ENCODE measurements at places on chromosomes 1 and 21. TPM values are rescaled to one million over a fixed set of nuclear protein-coding genes. Genes with fewer than 3 reads are reported as not detected.

PTPN22 gene
- total RNA-seq = 0.37 TPM

TAS1R3 gene
- total RNA-seq = under 0.01 TPM

ASAP3 gene
- total RNA-seq = 39.9 TPM

TIAM1 gene
- total RNA-seq = 18.4 TPM

NTMT2 gene
- total RNA-seq = not detected

LCE3D gene
- total RNA-seq = not detected

FABP3 gene
- 204 TPM for total RNA-seq

HES4 gene
- not detected for total RNA-seq

ZNF683 gene
- not detected for total RNA-seq

LGR6 gene
- total RNA-seq = not detected

HMCN1 gene
- total RNA-seq = 15.4 TPM

SAMSN1 gene
- not detected for total RNA-seq

SERTAD4 gene
- 0.20 TPM for total RNA-seq

TRIM45 gene
- total RNA-seq = 0.73 TPM

PRAMEF2 gene
- not detected for total RNA-seq

LENEP gene
- not detected for total RNA-seq

ZBED6 gene
- total RNA-seq = 27.2 TPM

DFFA gene
- total RNA-seq = 47.1 TPM

AKR7A3 gene
- 1.4 TPM for total RNA-seq

RXRG gene
- total RNA-seq = not detected

TSTD1 gene
- total RNA-seq = 0.73 TPM

ODR4 gene
- total RNA-seq = 16.8 TPM

TRIM46 gene
- 3.3 TPM for total RNA-seq

CELA3B gene
- total RNA-seq = not detected

KCNA3 gene
- under 0.01 TPM for total RNA-seq

TRIM67 gene
- under 0.01 TPM for total RNA-seq

S100A11 gene
- total RNA-seq = 192 TPM

PCNX2 gene
- 42.6 TPM for total RNA-seq

ETV3L gene
- not detected for total RNA-seq

C1orf74 gene
- total RNA-seq = 2.6 TPM

LRRC53 gene
- total RNA-seq = not detected

UMODL1 gene
- not detected for total RNA-seq

DENND2D gene
- 2.3 TPM for total RNA-seq

GCSAML gene
- total RNA-seq = not detected

ZNF670 gene
- 3.3 TPM for total RNA-seq

RXFP4 gene
- total RNA-seq = not detected

RHBG gene
- total RNA-seq = not detected

SPATA6 gene
- 11.1 TPM for total RNA-seq
